ENCODE measurements at places on chromosomes 16 and 17.

- no peak for DNase-seq
These were observed 1.8 kb downstream of the C16orf96 start for GRCh38 chr16:4557973-4558372.

- DNase-seq: no peak
These were observed 64.9 kb downstream of the ITFG1 start for GRCh38 chr16:47395733-47396498.

- DNase-seq: no peak
These were observed 8.5 kb downstream of the SNTB2 start for GRCh38 chr16:69195369-69196029.

DNA sequence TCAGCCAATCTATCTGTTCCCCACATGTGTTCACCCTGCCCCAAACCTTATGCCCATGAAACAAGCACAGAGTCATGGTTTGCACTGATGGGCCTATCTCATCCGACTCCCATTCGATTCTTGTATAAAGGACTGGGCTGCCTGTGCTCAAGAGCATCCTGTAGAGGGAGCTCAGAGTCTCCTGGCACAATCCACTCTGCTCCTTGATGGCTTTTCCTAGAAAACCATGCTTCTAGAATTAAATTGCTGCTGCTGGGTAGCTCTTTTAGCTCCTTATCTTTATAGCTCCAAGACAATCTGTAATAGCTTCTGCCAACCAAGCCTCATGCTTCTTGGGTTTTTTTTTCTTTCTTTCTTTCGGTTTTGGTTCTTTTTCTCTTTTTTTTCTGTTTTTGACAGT, 9.7 kb downstream of the ZNF19 start:
- no peak for DNase-seq

DNA sequence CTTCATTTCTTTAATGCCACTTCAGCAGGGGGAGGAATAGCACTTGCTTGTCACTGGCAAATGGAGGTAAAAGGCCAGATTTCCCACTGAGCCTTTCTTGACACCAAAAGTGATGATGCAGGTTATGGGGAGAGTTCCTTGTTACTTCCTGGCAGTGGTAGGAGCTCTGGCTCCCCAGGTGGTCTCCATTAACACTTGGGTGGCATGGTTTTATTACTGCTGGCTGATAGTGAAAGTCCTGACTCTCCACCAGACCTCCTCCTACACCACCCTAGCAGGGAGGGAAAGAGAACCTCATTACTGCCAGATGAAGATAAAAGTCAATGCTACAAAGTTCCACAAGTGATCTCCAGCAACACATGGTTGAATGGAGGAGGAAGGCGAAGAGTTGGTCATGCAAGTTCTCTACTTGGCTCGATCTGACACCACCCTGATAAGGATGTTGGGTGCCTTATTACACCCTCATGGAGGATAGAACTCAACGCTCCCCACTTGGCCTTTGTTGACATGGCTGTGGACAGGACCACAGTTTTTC, 152.7 kb upstream of the GNAO1 start:
- no peak for DNase-seq

GRCh38 chr17:40242774-40243173, 23.7 kb downstream of the WIPF2 start:
- no peak for DNase-seq

- no peak for DNase-seq
These were observed 7.1 kb downstream of the ITGAD start for GRCh38 chr16:31400191-31400590.

DNA sequence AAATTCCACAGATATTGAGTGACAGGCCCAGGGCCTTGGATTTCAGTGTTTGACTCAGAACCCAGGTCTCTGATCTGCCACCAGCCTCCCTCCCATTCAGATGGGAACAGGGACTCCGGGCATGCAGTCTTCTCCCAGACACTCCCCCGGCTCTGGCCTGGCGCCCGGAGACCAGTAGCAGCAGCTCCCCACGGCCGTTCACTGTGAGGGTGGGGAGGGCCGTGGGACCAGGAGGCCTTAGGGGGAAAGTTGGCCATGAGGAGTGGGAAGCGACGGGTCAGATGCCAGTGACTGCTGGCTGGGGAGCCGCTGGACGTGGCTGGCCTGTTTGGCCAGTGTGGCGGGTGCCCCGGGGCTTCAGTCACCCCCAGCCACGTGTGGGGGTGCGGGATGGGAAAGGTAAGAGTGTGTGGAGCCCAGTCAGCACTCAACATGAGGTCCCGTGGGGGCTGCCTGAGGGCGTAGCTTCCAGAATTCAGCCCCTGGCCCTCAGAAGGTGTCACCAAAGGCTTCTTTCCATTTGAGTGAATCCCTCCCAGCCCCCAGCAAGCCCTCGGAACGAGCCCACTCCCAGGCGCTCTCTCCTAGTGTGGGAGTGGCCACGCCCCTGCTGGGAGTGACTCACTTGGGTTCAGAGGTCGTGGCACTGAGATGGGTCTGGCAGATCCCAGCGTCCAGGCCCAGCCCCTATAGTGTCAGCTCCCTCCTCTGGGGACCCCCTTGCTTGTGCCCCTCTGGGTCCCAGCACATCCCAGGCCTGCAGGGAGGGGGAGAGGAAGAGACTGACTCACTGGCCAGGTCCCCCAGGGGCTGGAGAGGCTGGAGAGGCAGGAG, 309.4 kb downstream of the SEC14L1 start:
- no peak for DNase-seq

GRCh38 chr16:51138178-51138577, 12.9 kb downstream of the SALL1 start:
- DNase-seq: no peak

DNA sequence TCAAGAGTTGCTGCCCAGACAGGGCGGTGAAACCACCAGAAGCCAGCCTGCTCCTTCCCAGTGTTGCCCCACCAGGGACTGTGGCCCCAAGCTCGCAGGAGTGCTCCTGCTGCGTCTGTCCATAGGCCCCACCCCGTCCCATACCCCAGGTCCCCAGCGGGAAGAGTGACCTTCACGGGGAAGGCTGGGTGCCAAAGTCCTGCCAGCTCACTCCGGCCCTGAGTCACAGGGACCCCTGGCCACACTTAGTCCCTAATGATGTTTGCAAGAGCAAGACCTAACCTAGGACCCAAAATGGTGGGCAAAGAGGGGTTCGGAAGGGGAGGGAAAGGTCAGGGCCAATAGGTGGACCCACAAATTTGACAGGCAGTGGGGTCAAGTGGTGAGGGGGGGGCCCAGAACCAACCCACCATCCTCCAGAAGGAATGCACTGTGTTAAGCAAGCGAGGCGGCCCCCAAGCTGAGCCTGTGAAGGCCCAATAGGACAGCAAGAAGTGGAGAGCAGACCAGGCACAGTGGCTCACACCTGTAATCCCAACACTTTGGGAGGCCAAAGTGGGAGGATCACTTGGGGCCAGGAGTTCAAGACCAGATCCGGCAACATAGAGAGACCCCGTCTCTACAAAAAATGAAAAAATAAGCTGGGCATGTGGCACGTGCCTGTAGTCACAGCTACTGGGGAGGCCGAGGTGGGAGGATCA, 3.3 kb downstream of the DOK4 start:
- DNase-seq: no peak

DNA sequence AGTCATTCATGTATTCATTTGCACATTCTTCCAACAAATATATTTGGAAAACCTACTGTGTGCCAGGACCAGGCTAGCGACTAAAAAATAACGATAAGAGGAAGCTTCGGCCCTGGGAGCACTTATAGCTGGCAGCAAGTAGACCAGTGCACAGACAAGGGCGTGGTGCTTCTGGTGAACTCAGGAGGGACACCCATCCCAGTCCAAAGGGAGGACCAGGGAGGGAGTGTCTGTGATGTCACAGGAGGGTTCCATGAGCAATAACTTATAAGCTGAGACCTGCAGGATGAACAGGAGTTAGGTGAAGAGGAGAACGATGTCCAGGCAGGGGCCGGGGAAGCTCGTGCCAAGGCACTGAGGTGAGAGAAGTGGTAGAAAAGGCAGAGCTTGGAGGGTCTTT, 17.4 kb upstream of the PHOSPHO1 start:
- no peak for DNase-seq

GRCh38 chr16:15949210-15950160, at the start of gene ABCC1:
Gene ABCC1, plus strand, starts transcription at chr16:15949616. Its CDS starts 136 bp downstream, at chr16:15949752.
- peak; percentile 45 for DNase-seq

- DNase-seq: no peak
These were observed 1789.6 kb downstream of the TP53TG3F start for GRCh38 chr16:35249051-35249450.

DNA sequence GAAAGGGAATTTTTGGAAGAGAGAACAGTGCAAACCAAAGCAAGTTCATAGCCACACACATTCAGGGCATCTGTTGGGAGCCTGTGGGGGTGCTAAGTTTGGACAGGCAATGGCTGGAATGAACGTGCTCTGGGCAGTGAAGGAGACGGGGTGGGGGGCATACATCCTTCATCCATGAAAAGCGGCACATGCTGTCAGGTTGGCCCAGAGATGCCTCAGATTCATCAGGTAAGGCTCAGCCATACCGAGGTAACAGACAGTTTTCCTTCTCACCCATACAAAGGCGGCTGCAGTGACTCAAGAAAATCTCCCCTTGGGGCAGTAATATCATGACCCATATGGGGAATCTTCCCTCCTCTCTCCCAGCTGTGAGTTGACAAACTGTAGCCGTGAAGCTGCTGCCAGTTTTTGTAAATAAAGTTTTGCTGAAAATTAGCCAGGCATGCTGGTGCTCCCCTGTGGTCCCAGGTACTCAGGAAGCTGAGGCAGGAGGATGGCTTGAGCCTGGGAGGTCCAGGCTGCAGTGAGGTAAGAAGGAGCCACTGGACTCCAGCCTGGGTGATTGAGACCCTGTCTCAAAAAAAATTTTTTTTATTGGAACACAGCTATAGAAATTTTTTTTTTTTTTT, 9.2 kb upstream of the UBALD2 start:
- no peak for DNase-seq

DNA sequence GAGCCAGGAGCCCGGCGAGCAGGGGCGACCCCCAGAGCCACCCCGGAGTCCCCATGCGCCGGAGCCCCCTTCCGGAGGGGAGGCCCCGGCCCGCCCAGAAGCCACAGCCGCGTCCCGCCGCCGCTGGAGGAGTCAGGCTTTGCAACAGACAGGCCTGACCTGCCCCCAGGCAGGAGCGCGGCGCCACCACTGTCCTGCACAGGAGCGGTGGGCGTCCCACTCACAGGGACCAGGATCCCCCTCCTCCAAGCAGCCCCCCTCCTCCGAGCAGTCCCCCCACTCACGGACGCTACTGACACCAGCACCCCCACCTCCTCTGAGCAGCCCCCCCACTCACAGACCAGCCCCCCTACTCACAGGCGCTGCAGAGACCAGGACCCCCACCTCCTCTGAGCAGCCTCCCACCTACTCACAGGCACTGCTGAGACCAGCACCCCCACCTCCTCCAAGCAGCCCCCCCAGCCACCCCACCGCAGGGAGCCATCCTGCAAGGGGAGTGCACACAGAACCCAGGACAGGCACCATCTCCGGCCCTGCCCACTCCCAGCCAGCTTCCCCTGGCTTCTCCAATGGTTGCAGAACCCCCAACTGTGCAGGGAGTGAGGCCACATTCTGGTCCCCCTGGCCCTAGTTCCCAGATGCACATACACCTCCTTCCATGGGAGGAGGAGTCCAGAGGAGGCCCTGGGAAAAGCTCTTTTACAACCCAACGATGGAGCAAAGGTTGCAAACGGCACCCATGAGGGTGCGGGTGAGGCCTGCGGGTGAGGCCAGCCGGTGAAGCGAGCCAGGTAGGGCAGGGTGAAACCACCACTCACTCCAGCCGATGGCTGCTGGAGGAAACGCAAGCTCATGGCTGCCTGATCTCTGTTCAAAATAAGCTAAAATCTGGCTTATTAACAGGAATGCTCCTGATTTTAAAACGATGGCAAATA, 69.9 kb downstream of the ABR start:
- DNase-seq: no peak

DNA sequence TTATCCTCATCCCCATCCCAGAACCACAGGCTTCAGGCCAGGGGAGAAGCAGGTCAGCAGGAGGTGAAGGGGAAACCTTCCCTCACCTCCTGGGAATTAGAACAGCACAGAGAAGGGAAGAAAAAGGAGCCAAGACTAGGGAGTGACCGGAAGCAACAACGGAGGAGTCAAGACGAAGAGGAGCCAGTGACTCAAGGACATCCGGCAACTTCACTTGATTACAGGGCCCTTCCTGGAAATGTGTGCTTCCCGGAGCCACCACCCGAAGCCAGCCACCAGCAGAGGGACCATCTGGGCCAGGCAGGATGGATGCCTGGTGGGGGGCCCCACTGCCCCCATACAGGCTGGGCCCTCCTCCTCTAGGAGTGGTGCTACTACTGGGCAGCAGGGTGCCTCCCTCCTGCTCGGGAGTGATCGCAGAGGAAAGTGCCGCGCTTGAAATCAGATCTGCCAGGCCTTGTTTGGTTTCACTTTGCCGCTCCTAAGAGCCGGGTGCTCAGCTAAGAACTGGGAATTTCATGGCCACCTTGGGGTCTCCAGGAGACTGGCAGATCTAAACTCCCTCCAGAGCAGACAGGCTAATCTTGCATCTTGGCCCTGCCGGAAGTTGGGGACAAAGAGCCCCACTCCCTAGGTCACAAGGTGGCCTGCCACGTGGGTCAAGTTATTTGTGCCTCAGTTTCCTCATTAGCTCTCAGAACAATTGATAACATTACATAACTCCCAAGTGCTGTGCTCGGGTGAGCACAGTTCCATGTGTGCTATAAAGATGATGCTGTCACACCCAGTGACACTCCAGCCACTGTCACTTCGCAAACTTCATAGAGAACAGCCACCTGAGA, 6.6 kb downstream of the CDC42EP4 start:
- no peak for DNase-seq

- no peak for DNase-seq
These were observed 43.5 kb downstream of the VPS35L start for GRCh38 chr16:19598805-19599510.

GRCh38 chr17:61413661-61414126, 14.1 kb downstream of the TBX2 start:
- DNase-seq: no peak

GRCh38 chr17:42422412-42422957, 571 bp downstream of the CAVIN1 start:
- DNase-seq: no peak
